ENCODE measurements at places on chromosomes 16 and 17.
A peak's percentile ranks its signal among the peaks of the same experiment; 100 is the strongest.

DNA sequence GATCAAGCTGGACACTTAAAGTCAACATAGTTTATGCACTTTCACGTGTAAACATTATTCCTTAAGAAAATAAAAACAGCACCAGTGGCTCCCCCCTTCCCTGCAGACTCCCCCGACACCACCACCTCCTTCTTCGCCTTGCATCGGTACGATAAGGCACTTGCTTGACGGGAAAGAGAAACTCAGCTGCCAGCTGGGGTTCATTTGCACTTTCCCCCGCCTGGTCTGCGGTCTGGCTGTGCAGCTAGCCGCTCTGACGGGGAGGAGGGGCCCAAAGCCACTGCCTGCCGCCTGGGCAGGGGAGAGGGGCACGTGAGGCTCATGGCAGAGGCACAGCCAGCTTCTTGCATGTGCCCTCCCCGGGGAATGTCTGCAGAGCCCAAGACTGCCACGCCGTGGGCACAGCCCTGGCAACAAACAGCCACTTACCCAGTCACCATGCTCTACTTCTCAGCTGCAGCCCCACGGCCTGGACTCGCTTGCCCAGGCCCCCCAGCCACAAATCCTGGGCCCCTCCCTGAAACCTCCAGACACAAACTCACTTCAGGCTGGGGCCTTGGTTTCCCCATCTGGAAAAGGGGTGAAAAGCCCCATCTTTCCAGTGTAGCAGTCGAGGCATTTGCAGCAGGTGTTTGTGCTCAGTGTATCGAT, 16.5 kb upstream of the PRM1 start:
- DNase-seq = no peak

DNA sequence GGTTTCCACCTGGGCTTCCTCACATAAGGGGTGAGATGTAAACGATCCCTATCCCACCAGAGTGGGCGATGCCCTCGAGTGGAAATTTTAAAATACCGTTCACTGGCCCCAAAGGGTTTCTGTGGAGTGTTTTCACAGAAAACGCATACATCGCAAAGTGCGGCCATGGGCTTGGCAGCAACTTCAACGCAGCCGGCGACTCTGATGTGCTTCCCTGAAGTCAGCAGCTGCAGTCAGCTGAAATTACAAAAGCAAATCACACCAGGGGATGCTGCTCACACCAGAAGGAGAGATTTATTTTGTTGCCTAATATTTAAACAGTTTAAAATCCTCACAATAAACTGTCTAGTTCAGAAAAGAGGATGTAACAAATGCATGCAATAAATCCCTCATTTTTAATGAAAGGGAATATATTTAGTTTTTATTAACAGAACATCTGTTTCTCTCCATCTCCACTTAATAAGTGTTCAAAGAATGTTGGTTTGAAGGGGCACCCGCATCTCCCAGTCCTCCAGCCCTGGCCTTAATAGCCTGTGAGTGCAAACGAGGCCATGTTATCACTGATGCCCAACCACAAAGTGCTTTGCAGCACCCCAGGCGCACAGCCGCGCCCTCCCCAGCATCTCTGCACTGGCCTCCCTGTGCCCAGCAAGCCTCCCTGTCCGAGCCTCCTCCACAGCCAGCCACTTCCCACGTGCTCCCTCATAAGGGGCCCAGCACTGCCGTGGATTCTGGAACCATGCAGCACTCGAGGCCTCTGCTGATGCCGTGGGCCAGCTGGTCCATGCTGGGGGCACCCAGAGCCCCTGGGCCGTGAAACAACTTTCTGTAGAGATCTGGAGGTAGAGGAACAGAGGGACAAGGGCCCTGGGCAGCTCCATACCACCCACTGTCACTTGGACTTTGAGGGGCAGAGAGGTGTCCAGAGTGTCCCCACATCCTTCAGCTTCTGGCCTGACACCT, 17.3 kb upstream of the XYLT2 start:
- DNase-seq = no peak

DNA sequence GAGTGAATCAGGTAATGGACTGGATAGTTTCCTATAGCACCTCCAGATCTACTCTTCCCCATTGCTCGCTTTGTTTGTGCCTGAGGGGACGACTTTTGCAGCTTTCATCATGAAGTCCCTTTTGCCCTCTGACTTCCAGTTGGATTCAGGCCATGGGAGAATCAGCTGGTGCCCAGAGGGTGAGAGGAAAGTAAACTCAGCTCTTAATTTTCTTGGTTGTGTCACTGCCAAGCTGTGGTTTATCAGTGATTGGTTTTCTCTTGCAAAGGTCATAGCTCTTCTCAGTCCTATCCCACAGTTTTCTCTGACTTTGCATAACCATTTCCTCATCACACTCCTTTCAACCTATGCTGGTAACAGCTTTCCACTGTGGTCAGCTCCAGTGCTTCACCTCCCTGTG, 200.1 kb downstream of the KCNJ2 start:
- DNase-seq = no peak

DNA sequence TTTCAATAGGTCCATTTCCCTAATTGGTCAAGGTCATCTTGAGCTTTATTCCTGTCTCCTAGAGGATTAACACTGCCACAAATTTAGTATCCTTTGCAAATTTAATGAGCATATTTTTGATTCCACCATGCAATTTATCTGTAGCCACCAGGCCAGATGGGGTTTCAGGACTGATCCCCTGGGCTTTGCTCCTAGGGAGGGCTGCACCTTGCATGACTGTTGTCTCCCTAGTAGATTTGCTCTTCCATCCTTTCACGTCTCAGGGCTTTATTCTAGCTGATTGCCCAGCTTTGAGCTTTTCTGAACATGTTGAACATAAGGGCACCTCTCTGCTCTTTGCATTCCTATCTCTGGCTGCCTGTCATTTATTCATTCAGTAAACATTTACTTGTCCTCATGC, 7.7 kb upstream of the KCNH6 start:
- DNase-seq = no peak

DNA sequence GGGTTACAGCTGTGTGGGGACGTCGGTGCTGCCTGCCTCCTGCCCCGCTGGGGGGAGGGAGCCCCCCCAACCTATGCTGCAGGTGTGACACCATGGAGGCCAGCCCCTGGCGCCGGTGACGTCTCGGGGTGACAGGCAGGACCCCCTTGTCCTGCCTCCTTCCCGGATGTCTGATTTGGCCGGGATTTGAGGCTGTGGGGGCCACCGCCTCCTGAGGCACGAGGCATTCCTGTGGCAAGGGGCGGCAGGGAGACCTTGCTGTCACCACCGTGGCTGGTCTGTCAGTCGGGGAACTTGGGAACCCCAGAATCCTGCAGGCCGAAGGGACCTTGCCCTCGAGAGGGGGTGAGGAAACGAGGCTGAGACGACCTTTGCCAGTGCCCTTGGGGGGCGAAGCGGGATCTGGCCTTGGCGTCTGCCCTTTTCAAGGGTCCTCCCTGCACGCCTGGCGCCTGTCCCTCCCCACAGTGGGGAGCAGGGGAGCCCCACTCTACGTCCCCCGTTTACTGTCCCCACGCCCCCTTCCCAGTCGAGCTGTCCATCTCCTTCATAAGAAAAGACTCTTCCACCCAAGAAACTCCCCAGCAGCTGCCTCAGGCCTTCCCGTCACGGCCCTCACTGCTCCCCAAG, 74.4 kb downstream of the METRNL start:
- no peak for DNase-seq

DNA sequence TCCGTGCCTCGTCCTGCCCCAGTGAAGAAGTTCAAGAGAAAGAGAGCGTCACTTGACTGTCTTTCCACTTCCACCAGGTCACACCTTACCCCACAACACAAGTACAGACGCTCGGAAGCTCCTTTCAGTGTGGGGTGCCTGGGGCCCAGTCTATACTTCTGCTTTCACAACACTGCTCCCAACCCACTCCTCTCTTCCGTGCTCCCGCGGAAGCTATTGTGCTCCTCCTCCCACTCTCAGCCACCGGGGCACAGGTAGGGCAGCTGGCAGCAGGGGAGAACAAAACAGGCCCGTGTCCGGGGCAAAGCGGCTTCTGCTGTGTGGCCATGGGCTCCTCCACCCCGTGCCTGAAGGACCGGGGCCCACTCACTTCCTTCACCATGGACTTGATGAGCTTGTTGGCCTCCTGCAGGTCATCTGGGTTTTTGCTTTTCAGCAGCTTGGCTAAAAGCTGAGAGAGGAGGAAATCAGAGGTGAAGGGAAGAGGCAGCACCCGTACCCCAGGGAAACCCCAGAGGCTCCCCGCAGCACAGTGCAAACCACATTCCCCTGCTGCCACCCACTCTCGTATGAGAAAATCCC, 18.9 kb downstream of the GGA3 start:
- DNase-seq = no peak

GRCh38 chr16:57941016-57941664, 29.8 kb downstream of the CNGB1 start:
- no peak for DNase-seq

- DNase-seq = no peak
These were observed 8.6 kb upstream of the MMP15 start for GRCh38 chr16:58016840-58017446.

GRCh38 chr17:78950870-78951269, 25.7 kb upstream of the TIMP2 start:
- no peak for DNase-seq

DNA sequence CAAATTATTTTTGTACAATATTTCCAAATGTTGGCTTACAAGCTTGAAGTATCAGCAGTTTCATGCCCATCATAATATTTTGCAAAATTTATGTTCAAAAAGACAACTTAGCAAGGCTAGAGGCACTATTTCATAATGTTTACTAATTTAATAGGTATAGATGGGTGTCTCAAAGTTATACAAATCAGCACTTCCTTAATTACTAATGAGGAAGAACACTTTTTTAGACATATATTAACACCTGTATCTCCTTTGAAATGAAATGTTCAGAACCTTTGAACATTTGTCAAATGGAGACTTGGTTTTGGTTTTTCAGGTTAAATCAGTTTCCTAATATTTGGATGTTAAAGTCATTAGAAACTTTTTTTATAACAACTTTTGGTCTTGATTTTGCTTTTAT, 2.2 kb downstream of the TAT start:
- DNase-seq = no peak

DNA sequence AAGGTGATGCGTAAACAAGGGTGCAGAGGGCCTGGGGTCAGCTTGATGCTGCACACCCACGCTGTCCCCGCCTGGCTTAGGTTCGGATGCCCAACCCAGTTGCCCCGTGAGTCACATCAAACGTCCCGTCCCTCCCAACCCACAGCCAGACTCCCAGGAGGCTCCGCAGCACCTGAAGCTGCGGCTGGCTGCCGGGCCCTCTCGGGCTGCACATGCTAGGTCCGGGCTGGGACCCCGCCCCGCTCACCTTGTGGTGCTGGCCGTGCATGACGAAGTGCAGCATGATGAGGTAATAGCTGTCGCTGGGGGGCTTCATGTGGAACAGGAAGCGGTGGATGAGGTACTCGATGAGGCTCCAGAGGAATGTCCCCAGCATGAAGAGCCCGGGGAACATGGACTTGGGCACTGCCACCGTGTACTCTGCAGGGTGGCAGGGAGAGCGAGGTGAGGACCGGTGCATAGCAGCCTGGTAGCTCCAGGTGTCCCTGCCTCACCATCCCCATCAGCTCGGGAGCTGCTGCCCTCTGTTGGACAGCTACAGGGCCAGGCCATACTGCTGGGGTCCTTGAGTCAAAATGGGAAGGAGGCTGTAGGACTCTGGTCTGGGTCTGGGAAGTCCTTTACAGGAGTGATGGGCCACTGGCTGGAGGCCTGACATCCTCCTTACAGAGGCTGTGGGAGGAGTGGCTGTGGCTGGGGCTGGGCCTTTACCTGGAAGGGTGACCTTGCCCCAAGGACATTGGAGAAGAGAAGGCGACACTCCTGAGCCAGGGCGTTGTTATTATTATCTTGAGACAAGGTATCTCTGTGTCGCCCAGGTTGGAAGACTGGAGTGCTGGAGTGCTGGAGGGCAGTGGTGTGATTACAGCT, 18.3 kb upstream of the MLKL start:
- DNase-seq = no peak

- no peak for DNase-seq
These were observed 3.0 kb downstream of the HIRIP3 start for GRCh38 chr16:29992344-29992967.

DNA sequence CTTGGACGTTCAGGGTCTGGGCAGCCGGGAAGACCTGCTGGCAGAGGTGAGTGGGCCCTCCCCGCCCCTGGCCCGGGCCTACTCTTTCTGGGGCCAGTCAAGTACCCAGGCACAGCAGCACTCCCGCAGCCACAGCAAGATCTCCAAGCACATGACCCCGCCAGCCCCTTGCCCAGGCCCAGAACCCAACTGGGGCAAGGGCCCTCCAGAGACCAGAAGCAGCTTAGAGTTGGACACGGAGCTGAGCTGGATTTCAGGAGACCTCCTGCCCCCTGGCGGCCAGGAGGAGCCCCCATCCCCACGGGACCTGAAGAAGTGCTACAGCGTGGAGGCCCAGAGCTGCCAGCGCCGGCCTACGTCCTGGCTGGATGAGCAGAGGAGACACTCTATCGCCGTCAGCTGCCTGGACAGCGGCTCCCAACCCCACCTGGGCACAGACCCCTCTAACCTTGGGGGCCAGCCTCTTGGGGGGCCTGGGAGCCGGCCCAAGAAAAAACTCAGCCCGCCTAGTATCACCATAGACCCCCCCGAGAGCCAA, 8.6 kb upstream of the ABCC3 start:
- DNase-seq = peak; percentile 88

- peak; percentile 16 for DNase-seq
These were observed 91.1 kb downstream of the SSH2 start for GRCh38 chr17:29838961-29839360.

GRCh38 chr17:9138161-9138717, 116.9 kb downstream of the NTN1 start:
- no peak for DNase-seq

GRCh38 chr17:7261379-7262191, 693 bp downstream of the CLDN7 start:
- no peak for DNase-seq

DNA sequence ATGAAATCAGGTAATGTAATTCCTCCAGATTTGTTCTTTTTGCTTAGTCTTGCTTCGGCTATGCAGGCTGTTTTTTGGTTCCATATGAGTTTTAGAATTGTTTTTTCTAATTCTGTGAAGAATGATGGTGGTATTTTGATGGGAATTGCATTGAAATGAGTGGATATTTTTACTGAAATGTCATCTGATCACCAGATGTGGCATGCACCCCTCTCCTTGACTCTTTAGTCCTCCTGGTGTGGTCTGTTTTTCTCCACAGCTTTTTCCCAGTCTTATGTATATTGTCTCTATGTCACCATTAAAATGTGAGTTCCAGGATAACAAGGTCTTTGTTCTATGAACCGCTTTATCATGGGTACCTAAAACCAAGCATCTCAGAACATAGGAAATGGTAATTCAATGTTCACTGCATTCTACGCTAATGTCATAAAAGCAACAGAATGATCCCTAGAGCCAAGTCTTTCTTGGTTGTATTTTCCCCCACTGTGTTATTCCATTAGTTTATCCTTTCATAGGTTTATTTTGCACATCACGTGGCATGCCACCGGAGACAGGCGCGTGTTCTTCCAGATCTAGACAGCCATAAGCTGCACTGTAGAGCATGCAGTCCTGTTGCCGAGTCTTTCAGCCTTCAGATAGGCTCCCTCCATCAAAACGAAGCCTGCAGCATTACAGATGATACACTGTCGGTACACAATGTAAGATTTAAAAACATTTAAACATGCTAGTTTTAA, 172.5 kb downstream of the RPTOR start:
- DNase-seq = no peak

Data from A549 (cell line).